Upper lobe of right lung (tissue), 1 donor: ENCODE measurements at places on chromosomes 4 and X. TPM values are rescaled to one million over a fixed set of nuclear protein-coding genes. Genes with fewer than 3 reads are reported as not detected.

The BST1 gene
- 11.0 TPM for total RNA-seq

The DMP1 gene
- total RNA-seq, result not detected

DNA sequence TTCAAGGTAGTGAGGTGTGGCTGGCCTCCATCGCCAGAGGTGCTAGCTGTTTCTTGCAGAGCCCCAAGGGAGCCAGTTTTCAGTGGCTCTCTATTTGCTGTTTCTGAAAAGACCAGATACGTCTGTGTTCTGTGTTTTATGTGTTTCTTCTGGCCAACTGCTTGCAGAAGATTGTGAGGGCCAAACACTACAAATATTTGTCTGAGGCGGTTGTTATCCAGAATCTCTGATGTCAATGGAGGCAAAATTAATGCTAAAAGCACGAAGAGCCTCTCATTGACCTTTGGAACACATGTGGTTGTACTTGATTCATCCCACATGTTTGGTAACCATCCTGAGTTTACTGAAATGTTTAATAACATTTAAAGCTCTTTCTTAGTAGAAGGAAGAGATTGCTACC is 113.9 kb downstream of the CT47B1 start:
- H3K4me3 ChIP-seq, result no peak overlapping the region
- no peak overlapping the region for H3K27ac ChIP-seq
- H3K27me3 ChIP-seq, result no peaks in the 10 kb centered on the region
- no peaks in the 10 kb centered on the region for H3K4me1 ChIP-seq
- DNase-seq, result no peak
- H3K36me3 ChIP-seq, result no peaks in the 10 kb centered on the region

The FOXR2 gene
- not detected for total RNA-seq

- H3K36me3 ChIP-seq, result no peaks in the 10 kb centered on the region
- H3K4me3 ChIP-seq, result no peak overlapping the region
- no peak overlapping the region for H3K27ac ChIP-seq
- no peak for DNase-seq
- H3K4me1 ChIP-seq, result no peaks in the 10 kb centered on the region
Observed at GRCh38 chr4:16262188-16262587, 35.9 kb upstream of the TAPT1 start.

- H3K4me3 ChIP-seq, result no peak overlapping the region
- H3K4me1 ChIP-seq, result no peaks in the 10 kb centered on the region
- DNase-seq, result peak; percentile 64
- no peak overlapping the region for H3K27ac ChIP-seq
Observed at GRCh38 chrX:357693-358471, 28.8 kb downstream of the PPP2R3B start.

The TLR10 gene
- total RNA-seq, result 0.78 TPM

GRCh38 chrX:74536152-74536831 is 78.1 kb downstream of the RLIM start:
- H3K27me3 ChIP-seq, result no peaks in the 10 kb centered on the region
- DNase-seq, result peak; percentile 84
- H3K4me3 ChIP-seq, result peak overlapping the region; percentile 56
- no peaks in the 10 kb centered on the region for H3K4me1 ChIP-seq

DNA sequence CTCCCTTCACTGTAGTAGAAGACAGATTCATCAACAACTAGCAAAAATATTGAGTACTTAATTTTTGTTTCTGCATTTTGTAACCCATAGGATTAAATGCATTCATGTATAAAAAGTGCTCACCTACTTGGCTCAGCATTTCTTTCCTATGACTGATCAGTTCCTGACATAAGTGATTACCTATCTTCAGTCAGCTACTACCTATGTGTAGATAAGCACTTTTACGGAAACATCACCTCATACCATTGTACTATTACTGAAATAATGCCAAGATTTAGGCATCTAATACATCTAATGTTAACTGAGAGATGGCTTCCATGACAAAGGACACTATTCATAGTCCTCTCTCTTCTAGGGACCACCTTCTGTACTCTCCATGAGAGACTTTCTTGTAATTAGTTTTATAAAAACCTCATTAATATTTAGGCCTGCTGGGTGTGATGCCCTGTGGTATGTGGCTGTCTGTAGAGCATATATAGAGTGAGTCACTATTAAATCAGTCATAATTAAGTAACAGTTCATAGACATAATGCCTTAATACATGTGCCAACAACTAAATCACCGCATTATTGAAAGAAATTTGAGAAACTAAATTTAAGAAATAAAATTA is 147.0 kb downstream of the PDGFC start:
- H3K4me3 ChIP-seq, result no peak overlapping the region
- H3K27ac ChIP-seq, result no peak overlapping the region
- no peaks in the 10 kb centered on the region for H3K36me3 ChIP-seq
- no peaks in the 10 kb centered on the region for H3K27me3 ChIP-seq
- H3K4me1 ChIP-seq, result peaks cover 10% of the 10 kb centered on the region
- DNase-seq, result no peak

GRCh38 chr4:90458576-90458975 is 331.4 kb downstream of the CCSER1 start:
- H3K27me3 ChIP-seq, result no peaks in the 10 kb centered on the region
- H3K4me1 ChIP-seq, result no peaks in the 10 kb centered on the region
- H3K36me3 ChIP-seq, result no peaks in the 10 kb centered on the region
- no peak overlapping the region for H3K27ac ChIP-seq
- H3K4me3 ChIP-seq, result no peak overlapping the region

The RADX gene
- total RNA-seq, result 2.4 TPM

DNA sequence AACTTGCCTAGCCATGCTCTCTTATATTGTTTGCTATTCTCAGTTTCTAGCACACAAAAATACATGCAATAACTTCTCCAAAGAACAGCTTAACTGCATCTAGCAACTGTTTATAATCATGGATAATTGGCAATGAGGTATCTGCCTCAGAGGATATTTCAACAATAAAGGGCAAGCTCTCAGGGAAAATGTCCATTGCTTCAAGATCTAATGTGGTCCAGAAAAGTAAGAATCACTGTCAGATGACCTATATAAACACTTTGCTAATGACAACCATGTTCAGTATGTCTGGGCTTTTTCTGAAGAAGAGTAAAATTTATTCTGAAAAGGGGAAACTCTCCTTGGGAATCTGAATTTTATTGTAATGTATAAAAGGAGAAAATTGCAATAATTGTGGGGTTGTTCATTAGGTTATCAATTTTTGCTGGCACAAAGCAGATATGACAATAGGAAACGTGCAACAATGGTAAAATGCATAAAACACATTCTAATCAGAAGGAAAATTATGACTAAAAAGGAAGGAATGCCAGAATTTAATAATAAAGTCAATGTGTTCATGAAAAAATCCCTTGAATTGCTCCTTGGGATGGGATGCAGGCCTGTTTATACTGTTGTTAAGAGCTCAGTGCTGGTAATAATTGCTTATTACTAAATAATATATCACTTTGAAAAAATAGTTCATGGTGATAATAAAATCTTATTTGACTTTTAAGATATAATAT is 90.3 kb downstream of the ANTXR2 start:
- H3K27me3 ChIP-seq, result no peaks in the 10 kb centered on the region
- no peak overlapping the region for H3K4me3 ChIP-seq
- H3K4me1 ChIP-seq, result no peaks in the 10 kb centered on the region
- H3K36me3 ChIP-seq, result peaks cover 7% of the 10 kb centered on the region

The IGSF1 gene
- total RNA-seq, result not detected

The FGFR3 gene
- 32.1 TPM for total RNA-seq

- no peaks in the 10 kb centered on the region for H3K36me3 ChIP-seq
- H3K27ac ChIP-seq, result no peak overlapping the region
- H3K4me3 ChIP-seq, result no peak overlapping the region
- H3K27me3 ChIP-seq, result no peaks in the 10 kb centered on the region
Observed at GRCh38 chr4:167290678-167291077, 56.4 kb upstream of the SPOCK3 start.

The NWD2 gene
- not detected for total RNA-seq

The SSX3 gene
- not detected for total RNA-seq

DNA sequence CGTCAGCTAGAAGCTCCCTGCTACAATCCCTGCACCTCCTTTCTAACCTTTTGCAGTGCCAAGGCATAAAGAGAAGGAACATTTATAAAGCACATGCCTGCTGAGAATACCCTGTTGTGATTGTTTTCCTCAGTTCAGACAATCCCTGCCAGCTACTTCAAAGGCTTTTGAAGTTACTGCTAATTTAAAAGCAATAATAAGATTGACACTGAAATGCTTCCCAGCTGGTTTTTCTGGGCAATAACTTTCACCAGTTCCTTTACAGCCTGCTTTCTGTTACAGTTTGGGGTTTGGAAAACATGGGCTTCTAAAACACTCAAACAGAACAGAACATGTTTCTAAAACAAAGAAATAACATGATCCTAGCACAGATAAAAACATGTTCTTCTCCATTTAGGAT is 232.3 kb upstream of the CPEB2 start:
- no peaks in the 10 kb centered on the region for H3K27me3 ChIP-seq
- no peak for DNase-seq
- H3K4me1 ChIP-seq, result no peaks in the 10 kb centered on the region

GRCh38 chrX:134774190-134775048 is 116.1 kb upstream of the PLAC1 start:
- no peaks in the 10 kb centered on the region for H3K27me3 ChIP-seq
- no peak for DNase-seq

DNA sequence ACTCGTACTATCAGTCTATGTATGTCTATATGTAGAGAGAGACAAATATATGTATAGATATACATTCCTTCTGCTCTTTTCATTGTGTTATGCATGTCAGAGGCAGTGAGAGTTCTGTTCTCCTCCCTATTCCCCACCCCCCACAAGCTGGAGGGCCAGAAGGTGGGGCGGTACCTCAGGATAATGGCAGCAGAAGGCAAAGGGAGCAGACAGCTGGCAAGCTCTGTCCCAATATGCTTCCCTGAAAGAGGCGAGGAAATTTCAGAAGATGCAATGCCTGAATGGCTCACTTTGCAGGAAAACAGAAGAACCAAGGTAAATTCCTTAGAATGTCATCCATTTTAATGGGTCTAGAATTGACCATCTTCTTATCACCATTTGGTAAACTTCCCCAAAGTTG is 114.4 kb downstream of the NAA11 start:
- no peaks in the 10 kb centered on the region for H3K36me3 ChIP-seq
- H3K4me3 ChIP-seq, result no peak overlapping the region
- H3K27ac ChIP-seq, result no peak overlapping the region
- H3K4me1 ChIP-seq, result no peaks in the 10 kb centered on the region

GRCh38 chr4:95165926-95166524 is 382.7 kb downstream of the UNC5C start:
- no peak overlapping the region for H3K27ac ChIP-seq
- no peaks in the 10 kb centered on the region for H3K36me3 ChIP-seq
- H3K4me1 ChIP-seq, result no peaks in the 10 kb centered on the region
- no peaks in the 10 kb centered on the region for H3K27me3 ChIP-seq
- no peak for DNase-seq
- no peak overlapping the region for H3K4me3 ChIP-seq

DNA sequence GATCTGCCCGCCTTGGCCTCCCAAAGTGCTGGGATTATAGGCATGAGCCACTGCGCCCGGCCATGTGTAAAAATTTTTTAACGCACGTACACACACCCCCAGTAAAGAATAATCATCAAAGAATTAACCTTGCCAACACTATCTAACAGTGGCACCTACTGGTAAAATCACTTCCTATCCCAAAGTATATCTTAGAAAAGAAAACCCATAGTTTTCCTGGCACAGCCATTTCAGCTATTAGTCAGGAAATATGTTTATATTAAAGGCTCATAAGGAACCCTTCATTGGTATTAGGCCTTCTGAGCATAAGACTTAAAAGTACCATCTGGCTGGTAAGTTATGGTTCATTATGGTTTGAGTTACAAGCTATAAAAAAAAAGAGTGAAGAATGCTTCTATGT is 14.1 kb downstream of the S100G start:
- H3K4me3 ChIP-seq, result no peak overlapping the region
- DNase-seq, result no peak
- no peaks in the 10 kb centered on the region for H3K4me1 ChIP-seq
- no peaks in the 10 kb centered on the region for H3K27me3 ChIP-seq

GRCh38 chrX:1336331-1336943 is at the start of gene IL3RA:
TSS of gene IL3RA (plus strand) at chrX:1336785. CDS start at chrX:1341766, 4,981 bp downstream.
- peak within 1 kb of the TSS; percentile 49 for H3K27ac ChIP-seq
- DNase-seq, result no peak
- peaks cover 4% of the 10 kb centered on the region for H3K4me1 ChIP-seq
- H3K36me3 ChIP-seq, result no peaks in the 10 kb centered on the region
- peak within 1 kb of the TSS; percentile 54 for H3K4me3 ChIP-seq

DNA sequence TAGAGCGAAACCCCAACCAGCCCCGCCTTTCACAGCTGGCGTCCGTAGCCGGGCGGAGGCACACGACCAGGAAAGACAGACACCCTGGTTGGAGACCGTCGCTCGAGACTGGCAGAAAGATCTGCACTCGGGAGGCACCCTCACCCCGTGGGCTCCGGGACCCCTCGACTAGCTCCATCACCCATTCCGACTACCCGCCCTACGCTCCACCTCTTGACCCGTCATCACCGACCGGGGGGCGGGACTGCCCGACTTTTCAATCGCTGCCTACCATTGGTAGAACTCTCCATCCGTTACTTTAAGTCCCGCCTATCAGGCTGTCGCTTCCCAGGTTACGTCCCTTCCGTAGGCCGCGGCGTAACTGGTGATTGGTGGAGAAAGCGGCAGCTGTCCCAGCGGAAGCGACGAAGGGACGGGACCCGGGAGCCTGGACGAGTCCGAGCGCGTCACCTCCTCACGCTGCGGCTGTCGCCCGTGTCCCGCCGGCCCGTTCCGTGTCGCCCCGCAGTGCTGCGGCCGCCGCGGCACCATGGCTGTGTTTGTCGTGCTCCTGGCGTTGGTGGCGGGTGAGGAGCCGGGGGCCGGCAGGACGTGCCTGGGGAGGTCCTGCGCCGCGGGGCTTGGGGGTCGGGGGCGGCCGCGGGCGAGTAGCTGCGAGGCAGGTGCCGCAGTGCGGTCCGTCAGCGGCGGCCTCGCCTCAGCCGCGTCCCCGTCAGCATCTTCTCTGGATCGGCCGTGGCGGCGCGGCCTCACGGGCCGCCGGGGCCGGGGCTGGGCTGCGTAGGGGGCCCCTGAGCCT is at the start of gene ATP6AP2:
TSS of gene ATP6AP2 (plus strand) at position 434 of the 799 bp plus-strand sequence. CDS start at position 530, 96 bp downstream.
- H3K4me1 ChIP-seq, result peaks cover 10% of the 10 kb centered on the region
- peak within 1 kb of the TSS; percentile 64 for H3K4me3 ChIP-seq
- H3K27ac ChIP-seq, result peak within 1 kb of the TSS; percentile 84
- DNase-seq, result peak; percentile 94
- H3K27me3 ChIP-seq, result no peaks in the 10 kb centered on the region
- H3K36me3 ChIP-seq, result no peaks in the 10 kb centered on the region

GRCh38 chr4:127732623-127733328 is 2.6 kb downstream of the SLC25A31 start:
- DNase-seq, result no peak
- no peaks in the 10 kb centered on the region for H3K4me1 ChIP-seq
- no peaks in the 10 kb centered on the region for H3K27me3 ChIP-seq
- H3K36me3 ChIP-seq, result no peaks in the 10 kb centered on the region

The MBNL3 gene
- 22.9 TPM for total RNA-seq

The YY2 gene
- total RNA-seq, result 1.5 TPM

- no peaks in the 10 kb centered on the region for H3K36me3 ChIP-seq
- no peaks in the 10 kb centered on the region for H3K4me1 ChIP-seq
- no peak overlapping the region for H3K27ac ChIP-seq
- H3K4me3 ChIP-seq, result no peak overlapping the region
Observed at GRCh38 chr4:71406459-71406963, 67.7 kb downstream of the SLC4A4 start.

The TTC29 gene
- total RNA-seq, result not detected

The CACNA1F gene
- 1.4 TPM for total RNA-seq
